Activated CD4-positive, alpha-beta memory T cell treated with anti-CD3 and anti-CD28 coated beads for 36 hours (primary cell): ENCODE measurements at places on chromosomes 2 and 18.

GRCh38 chr18:22283116-22283395, 113.7 kb downstream of the GATA6 start:
- H3K36me3 ChIP-seq = no peaks in the 10 kb centered on the region
- peaks cover 9% of the 10 kb centered on the region for H3K4me1 ChIP-seq
- no peak for DNase-seq

DNA sequence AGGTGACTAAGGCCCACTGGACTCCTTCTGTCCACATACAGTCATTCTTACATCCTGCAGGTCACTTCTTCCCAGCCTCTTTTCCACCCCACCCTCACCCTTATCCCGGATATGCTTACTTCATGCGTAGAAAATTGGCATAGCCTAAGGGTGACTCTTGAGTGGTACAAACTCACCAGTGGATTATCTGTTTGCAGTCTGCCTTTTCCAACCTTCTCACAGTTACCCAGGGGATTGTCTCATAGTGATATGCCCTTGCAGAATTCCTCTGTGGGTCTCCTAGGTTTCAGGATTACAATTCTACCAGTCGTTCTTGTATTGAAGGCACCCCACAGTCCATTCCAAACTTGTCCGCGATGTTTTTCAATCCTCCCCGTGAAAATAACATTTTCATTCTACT, 752.9 kb upstream of the HS6ST1 start:
- no peak for DNase-seq
- no peaks in the 10 kb centered on the region for H3K27me3 ChIP-seq
- no peak overlapping the region for H3K27ac ChIP-seq
- no peak overlapping the region for H3K4me3 ChIP-seq
- no peaks in the 10 kb centered on the region for H3K36me3 ChIP-seq
- no peaks in the 10 kb centered on the region for H3K4me1 ChIP-seq

DNA sequence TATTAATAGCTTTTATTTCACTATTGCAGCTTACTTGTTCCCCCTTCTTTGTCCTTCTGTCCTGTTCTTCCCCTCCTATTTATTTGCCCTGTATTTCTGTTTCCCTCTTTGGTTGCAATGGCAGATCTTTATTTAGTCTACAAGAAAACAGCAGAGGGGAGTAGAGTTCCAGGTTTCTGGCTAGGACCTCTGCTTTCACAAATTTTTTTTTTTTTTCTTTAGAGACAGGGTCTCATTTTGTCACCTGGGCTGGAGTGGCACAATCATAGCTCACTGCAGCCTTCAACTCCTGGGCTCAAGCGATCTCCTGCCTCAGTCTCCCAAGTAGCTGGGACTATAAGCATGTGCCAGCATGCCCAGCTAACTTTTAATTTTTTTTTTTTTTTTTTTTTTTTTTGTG, 188.1 kb upstream of the SPRED2 start:
- no peaks in the 10 kb centered on the region for H3K36me3 ChIP-seq
- no peak overlapping the region for H3K4me3 ChIP-seq
- peaks cover 29% of the 10 kb centered on the region for H3K27me3 ChIP-seq
- no peak for DNase-seq

DNA sequence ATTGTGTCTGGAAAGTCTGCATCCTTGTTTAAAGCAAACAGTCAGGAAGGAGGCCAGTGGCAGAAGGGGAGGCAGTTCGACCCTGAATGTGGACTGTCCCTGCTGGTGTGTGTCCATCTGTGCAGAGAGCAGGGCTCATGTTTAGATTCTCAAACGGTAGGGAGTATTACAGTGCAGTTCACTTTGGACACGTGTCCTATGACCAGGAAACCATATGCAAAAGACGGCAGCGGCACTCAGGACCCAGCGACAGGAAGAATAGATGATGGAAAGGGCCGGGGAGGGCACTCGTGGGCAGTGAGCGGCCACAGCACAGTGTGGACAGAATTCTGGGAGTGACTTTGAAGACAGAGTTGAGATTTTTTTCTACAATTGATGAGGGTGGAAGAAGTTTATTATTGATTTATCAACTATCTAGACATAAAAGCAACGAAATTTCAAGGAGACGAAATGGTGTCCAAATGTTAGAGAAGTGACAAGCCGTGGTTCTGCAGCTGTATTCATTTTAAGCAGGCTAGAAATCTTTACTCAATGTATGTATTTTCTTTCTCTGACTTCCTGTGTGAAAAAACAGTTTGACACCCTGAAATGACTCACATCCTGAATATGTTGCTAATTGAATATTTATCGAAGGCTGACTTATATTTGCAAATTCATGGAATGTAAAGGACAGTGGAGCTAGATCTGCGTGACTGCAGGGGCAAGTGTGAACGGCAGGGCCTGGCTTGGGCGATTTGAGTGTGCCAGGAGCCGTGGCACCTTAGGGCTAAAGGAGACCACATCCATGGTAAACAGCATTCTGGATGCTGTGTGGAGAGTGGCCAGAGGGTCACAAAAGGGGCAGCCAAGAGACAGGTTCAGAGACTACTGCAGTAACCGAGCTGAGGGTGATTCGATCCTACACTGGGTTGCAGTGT, 214.2 kb downstream of the PTGR3 start:
- H3K4me3 ChIP-seq = peak overlapping the region; percentile 64
- H3K4me1 ChIP-seq = peaks cover 46% of the 10 kb centered on the region
- H3K36me3 ChIP-seq = peaks cover 2% of the 10 kb centered on the region
- peak overlapping the region; percentile 89 for H3K27ac ChIP-seq

DNA sequence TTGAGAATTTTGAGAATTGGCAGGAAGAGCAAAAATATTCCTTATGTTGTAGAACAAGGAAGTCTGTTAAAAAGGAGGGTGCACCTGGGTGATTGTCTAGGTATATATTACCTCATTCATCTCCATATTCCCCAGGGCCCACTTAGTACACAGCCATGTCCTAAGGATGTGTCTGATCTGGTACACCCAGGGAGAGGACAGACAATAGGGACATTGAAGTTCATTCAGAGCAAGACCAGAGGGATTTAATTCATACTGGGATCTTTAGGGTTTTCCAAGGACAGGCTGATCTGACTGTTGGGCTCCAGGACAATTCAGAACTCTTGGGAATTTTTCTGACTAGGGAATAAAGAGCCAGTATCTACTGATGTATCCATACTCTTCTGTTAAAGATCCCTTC, 112.1 kb downstream of the PHLPP1 start:
- no peak for DNase-seq
- H3K27ac ChIP-seq = no peak overlapping the region
- no peaks in the 10 kb centered on the region for H3K27me3 ChIP-seq
- H3K4me1 ChIP-seq = peaks cover 10% of the 10 kb centered on the region
- H3K36me3 ChIP-seq = peaks cover 9% of the 10 kb centered on the region

DNA sequence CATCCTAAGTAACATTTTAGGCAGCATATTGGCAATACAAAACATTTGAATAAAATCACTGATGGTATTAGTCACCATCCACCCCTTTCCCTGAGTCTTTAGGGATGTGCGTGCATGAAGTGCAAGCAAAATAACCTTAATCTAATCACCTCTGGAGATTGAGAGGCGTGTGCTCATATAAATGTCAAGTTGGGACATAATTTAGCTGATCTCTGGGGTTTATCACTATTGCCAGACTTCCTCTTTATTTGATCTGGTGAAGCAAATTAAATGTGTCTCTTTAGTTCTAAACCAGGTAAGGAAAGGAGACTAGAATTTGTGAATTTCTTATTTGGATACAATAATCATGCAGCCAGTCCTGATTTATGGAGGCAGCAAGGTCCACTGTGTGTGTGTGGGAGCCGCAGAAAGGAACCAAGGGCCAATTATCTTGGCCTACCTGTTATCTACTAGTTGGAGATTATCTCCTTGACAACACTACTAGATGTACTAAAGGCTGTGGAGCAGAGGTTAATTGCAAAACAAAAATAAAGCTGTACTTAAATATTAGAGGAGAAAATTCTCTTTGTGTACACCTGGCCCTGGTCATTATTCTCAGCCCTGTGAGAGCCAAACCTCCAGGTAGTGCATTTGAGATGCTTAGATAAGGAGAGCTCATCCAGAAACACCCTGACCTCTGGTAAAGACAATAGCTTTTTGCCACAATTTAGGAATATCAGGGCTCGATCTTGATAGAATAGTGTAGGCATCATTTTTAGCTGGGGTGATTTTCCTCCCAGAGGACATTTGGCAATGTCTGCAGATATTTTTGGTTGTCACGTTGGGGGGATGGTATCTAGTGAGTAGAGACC, 78.2 kb downstream of the HRH4 start:
- no peaks in the 10 kb centered on the region for H3K4me1 ChIP-seq
- DNase-seq = no peak
- no peak overlapping the region for H3K27ac ChIP-seq
- no peaks in the 10 kb centered on the region for H3K36me3 ChIP-seq

- no peak overlapping the region for H3K27ac ChIP-seq
- H3K27me3 ChIP-seq = no peaks in the 10 kb centered on the region
- H3K4me3 ChIP-seq = no peak overlapping the region
- DNase-seq = no peak
- H3K36me3 ChIP-seq = peaks cover 15% of the 10 kb centered on the region
Measured at GRCh38 chr2:113986762-113987290, 96.9 kb downstream of the ACTR3 start.

- peaks cover 5% of the 10 kb centered on the region for H3K27me3 ChIP-seq
- no peak for DNase-seq
- H3K4me3 ChIP-seq = no peak overlapping the region
- no peaks in the 10 kb centered on the region for H3K4me1 ChIP-seq
- no peaks in the 10 kb centered on the region for H3K36me3 ChIP-seq
Measured at GRCh38 chr2:172806996-172807395, 71.4 kb downstream of the RAPGEF4 start.

DNA sequence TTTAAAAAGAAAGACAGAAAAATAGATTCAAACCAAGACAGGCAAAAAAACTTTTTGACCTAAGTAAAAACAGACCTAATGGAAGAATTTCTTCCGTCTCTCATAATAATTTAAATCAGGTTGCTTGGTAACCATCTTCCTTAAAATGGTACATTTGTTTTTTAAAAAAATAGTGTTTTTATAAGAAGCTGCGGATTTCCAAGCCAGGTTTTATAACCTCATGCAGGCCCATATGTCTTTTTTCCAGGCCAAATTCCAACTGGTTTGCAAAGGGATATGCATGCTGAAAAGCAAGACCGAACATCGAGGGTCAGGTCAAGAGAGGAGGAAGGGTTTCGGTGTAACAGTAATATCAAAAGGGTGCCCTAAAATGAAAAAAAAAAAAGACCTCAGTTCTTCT, 172.9 kb downstream of the MAIP1 start:
- no peaks in the 10 kb centered on the region for H3K4me1 ChIP-seq
- no peak overlapping the region for H3K27ac ChIP-seq
- DNase-seq = no peak
- no peaks in the 10 kb centered on the region for H3K27me3 ChIP-seq
- H3K4me3 ChIP-seq = no peak overlapping the region

GRCh38 chr2:80292474-80292873, 12.1 kb downstream of the LRRTM1 start:
- DNase-seq = no peak
- no peak overlapping the region for H3K27ac ChIP-seq
- H3K36me3 ChIP-seq = no peaks in the 10 kb centered on the region

DNA sequence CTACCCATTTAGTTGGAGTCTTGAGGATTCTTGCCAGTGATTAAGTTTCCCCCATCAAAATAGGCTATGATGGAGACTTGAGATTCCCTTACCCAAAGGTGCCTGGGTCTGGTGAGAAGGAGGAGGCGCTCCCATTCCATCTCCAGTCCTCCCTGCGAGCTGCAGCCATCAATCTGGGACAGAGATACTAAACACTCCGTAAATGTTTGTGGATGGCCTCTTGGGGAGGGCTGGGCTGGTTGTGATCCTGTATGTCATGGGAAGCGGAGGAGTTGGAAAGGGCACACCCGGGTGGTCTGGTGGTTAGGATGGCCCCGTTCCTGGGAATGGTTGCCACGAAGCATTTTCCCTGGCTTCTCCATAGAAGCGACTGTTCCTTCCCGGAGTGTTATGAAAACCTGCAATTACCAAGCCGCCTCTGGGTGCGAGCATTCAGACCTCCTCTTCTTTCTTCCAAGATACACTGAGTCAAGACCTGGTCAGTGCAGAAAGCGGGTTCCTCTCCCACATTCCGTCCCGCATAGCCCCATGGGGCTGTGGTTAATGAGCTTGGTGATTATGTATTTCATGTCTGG, 196.9 kb downstream of the CTIF start:
- no peak for DNase-seq
- no peaks in the 10 kb centered on the region for H3K36me3 ChIP-seq
- no peak overlapping the region for H3K4me3 ChIP-seq
- H3K27ac ChIP-seq = no peak overlapping the region

DNA sequence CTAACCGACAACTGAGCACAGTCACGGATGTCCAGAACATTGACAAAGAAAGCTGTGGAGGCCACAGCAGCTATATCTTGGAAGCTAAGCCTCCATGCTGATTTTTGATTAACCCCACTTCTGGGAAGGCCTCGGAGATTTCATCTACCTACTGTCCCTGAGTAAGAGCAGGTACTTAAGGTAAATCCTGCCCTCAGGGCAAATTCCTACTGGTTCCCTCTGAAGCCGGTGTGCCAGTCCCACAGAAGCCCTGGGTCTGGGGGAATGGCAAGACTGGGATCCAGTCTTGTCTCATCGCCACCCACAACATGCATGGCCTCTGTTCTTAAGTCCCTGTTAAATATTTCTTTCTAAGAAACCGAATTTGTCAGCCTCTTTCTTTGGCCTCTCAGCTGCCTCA, 18.7 kb downstream of the PER2 start:
- H3K4me3 ChIP-seq = no peak overlapping the region
- H3K4me1 ChIP-seq = no peaks in the 10 kb centered on the region
- peaks cover 20% of the 10 kb centered on the region for H3K36me3 ChIP-seq
- H3K27ac ChIP-seq = no peak overlapping the region
- DNase-seq = no peak
- no peaks in the 10 kb centered on the region for H3K27me3 ChIP-seq

DNA sequence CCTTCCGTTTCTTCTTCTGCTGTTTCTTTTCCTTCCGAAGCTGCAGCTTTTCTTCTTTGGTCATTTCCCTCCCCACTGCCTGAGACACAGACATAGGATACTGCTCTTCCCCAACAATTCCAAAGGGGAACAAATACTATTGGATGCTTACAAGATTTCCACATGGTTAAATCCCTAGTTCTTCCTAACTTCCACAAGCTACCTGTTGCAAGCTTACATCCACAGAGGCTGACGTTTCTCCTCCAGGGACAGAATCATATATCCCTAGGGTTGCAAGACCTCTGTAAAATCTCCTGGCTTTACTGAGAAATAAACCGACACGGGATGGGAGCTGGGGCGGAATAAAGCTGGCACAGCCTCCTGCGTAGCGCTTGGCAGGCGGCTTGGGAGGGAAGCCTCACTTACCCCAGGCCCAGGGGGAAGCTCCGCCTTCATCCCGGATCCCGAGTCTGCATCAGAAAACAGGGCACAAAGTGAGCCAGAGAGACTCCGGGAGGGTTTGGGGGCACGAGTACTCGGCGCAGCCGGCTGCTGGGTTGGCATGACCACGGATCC, 590 bp downstream of the EIF2B4 start:
- peaks cover 29% of the 10 kb centered on the region for H3K4me1 ChIP-seq
- peaks cover 41% of the 10 kb centered on the region for H3K36me3 ChIP-seq
- H3K27me3 ChIP-seq = no peaks in the 10 kb centered on the region
- peak overlapping the region; percentile 86 for H3K27ac ChIP-seq
